ENCODE measurements at places on chromosomes 2 and 18.
A peak's percentile ranks its signal among the peaks of the same experiment; 100 is the strongest.

DNA sequence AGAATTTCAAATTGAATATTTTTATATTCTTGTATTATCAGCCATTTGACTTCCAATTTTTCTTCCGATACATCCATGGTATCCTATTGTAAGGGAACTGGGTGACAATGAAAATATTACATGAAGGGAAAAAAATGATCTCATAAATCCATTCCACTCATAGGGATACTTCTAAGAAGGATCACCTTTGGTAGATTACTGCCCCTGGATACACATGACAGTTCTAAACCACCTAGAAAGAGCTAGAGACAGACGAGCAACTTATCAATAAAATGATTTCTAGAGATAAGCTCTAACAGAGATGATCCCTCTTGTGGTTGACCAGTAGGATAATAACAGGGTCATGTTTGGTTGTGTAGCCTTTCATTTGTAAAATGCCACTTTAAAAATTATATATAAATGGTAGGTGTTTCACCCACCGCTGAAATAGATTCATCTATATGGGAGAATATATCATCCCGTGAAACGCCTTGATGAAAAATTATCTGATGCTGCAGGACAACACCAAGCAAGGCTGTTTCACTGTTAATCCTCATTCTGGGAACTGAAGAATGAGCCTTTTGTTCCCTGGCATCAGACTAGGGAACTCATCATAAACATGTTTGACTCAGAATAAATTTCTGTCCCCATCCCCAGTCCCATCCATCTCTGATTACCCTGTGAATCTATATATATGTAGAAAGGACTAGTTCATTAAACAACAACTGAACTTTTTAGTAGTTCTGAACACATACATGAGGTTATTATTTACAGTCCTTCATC, 180.0 kb downstream of the TCF4 start:
- DNase-seq: no peak

DNA sequence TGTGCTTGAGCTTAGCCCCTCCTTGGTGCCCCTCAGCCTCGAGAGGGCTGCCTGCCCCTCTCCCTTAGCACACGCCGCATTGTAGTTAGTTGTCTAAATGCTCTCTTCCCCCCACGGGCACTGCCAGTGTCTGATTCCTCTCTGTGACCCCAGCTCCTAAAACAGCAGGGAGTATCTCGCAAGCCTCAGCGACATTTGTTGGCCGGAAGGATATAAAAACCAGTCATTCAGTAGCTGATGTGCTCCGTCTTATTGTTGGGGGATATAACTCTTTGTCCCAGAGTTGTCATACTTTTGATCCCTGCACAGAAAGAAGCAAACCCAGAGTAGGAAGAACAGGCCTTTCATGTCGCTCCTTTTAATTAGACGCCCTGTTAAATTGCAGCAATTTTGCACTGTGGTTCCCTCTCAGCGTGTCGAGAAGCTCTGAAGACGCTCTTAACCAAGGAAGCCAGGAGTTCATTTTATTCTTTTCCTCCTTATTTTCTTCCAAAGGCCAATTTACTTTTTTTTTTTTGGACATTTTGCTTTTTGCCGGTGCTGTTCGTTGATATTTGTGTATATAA, 201.8 kb downstream of the KLHL29 start:
- no peak for DNase-seq

- no peak for DNase-seq
Measured at GRCh38 chr2:17231394-17231965, 286.8 kb downstream of the RAD51AP2 start.

- DNase-seq: peak; percentile 82
Measured at GRCh38 chr2:28224648-28225472, 167.8 kb upstream of the FOSL2 start.

- peak; percentile 13 for DNase-seq
Measured at GRCh38 chr18:26792661-26793060, 72.8 kb downstream of the AQP4 start.

DNA sequence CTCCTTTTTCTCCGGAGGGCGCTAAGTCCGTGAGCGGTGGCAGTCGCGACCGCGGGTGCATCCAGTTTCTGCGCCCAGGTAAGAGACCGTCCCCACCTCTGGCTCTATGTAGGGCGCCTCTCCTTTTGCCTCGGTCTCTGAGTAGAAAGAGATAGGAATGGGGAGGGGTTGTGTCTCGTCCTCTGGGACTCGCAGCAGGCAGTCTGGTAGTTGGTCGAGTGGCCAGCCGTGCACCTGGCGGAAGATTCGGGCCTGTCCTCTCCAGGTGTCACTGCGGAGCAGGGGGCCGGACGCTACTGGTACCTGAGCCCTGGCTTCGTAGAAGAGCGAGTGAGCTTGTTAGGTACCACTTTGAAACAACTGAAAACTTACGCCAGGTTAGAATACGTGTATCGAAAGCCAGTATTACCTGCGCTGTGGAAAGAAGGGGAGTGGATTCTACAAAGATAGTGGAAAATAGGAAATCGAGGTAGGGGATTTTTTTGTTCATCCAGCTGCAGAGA, 403 bp downstream of the MAP2 start:
- DNase-seq: peak; percentile 12

DNA sequence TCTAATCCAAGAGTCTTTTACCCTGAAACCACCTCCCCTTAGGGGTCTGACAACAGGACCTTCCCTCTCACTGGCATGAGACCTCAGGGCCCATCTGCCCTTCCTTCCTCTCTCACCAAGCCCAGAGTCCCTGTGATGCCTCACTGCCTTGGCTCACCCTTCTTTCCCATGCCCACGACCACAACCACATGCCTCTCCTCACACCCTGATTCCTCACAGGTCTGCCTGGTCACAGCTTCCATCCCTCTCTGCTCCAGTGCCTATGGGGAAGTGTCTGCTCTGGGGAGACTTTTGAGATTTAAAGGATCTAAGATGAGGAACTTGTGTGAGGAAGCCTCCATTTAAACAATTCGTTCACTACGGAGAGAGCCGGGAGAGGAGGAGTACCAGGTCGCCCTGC, 98.9 kb upstream of the SH3BP4 start:
- DNase-seq: no peak

DNA sequence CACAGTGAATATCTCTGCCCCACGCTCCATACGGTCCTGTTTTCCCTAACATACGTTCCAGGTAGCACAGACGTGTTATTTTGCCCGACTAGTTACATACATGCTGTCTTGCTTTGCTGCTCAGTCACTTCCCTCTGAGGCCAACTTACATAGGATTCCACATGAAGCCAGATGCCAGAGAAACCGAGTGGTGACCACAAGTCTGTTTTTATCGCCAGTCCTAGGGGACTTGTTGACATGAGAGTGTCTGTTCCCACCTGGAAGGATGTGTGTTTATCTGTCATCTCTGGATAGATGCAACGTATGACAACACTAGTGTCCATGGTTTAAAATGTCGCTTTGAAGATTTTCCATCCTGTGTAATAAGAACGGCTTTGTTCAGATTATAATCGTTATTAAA, 32.6 kb downstream of the PMAIP1 start:
- DNase-seq: no peak

DNA sequence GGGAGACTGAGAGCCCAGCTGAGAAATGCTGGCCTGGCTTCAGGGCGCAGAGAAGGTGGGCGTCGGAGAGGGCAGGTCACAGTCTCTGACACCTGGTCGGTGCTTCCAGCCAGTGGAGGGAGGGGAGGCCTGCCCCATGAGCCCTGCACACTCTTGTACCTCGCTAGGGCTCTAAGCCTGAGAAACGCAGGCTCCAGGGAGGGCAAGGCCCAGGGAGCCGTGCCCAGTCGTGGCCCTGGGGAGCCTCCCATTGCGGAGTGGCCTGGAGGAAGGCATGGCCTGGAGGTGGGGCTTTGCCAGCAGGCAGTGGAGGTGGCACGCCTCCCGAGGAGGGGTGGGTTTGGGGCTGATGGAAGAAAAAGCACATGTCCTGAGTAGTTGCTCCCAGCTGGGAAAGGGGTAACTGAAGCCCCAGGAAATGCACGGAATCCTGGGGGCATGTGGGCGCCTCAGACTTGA, 39.0 kb downstream of the MTERF4 start:
- no peak for DNase-seq

- no peak for DNase-seq
Measured at GRCh38 chr2:16055848-16056580, 115.7 kb downstream of the MYCN start.

DNA sequence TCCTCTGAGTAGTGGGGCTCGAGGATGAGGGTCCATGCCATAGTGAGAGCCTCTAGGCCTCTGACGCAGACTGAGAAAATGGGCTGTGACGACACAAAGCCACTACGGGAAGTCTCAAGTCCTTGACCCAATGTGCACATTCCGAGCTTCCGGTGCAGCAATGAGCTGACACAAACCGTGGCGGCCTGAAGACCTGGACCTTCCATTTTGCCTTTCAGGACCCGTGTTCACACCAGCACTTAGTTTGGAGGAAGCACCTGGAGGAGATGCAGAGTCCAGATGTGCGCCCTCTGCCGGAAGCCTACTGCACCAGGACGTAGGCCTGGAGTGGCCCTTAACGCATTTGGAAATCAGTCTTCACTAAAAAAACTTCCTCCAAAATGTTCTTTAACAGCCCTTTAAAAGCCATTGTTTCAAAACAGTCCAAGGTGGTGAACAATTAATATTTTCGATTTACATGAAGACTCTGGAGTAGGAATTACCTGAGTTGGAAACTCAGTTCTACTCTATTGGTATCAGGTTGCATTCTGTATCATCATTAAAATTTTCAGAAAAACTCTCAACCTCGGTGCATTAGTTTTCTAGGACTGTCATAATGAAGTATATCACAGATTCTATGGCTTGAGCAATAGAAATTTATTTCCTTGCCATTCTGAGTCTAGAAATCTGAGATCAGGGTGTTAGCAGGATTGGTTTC, 33.9 kb downstream of the BMP10 start:
- peak; percentile 14 for DNase-seq

GRCh38 chr2:197786010-197786877, 1.1 kb upstream of the BOLL start:
- peak; percentile 14 for DNase-seq

GRCh38 chr2:210562502-210563080, 6.2 kb downstream of the CPS1 start:
- DNase-seq: no peak

DNA sequence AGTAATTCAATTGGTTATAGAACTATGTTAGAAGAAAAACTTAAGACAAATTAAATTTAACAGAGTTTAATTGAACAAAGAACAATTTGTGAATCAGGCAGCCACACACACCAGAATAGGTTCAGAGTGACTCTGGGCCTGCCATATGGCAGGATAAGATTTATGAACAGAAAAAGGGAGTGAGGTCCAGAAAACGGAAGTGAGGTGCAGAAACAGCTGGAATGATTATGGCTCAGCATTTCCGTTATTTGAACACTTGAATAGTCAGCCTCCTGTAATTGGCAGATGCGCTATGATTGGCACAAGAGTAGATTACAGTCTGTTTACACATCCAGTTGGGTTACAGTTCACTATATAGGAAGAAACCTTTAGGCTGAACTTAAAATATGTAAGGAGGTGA, 99.0 kb downstream of the MBD2 start:
- no peak for DNase-seq

GRCh38 chr2:113225263-113226259, 51.8 kb downstream of the PSD4 start:
- peak; percentile 49 for DNase-seq

DNA sequence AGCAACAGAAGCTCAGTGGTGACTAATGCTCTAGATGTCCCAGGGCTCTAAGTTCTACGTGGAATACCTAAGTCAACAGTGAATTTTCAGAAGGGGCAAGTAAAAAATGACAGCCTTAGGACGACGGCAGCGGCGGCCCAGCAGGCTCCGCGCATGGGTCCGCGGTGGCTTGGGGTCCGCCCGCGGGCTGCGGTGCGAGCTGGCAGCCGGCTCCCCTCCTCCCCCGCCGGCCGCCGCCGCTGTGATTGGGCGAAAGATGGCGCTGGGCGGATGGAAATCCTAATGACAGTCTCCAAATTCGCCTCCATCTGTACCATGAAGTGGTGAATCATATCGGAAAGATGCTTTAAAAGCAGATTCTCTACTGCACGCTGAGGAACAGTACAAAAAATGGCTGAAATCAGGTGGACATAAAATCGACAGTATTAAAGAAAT, 74.7 kb downstream of the HNRNPLL start:
- peak; percentile 90 for DNase-seq

DNA sequence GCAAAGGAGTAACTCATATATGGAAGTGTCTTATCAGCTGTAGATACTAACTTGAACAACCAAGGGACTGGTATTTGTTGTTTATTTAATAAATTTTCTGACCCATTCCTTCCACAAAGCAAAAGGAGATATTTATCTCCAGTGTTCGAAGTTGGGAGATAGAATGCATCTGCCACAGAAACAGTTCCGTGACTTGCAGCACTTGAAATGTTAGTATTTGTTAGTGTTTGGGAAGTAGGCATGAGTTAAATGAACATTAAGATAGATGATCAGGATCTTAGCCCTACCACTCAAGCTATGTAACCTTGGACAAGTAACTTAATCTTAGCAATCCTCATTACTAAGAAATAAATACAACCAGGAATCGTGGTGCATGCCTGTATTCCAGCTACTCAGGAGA, 12.1 kb upstream of the SULT1C4 start:
- no peak for DNase-seq

GRCh38 chr2:30201990-30202389, 29.3 kb upstream of the LBH start:
- peak; percentile 48 for DNase-seq

GRCh38 chr2:161004379-161004778, 155.8 kb upstream of the TANK start:
- peak; percentile 63 for DNase-seq

GRCh38 chr2:101030866-101031554, 28.9 kb downstream of the RPL31 start:
- no peak for DNase-seq

DNA sequence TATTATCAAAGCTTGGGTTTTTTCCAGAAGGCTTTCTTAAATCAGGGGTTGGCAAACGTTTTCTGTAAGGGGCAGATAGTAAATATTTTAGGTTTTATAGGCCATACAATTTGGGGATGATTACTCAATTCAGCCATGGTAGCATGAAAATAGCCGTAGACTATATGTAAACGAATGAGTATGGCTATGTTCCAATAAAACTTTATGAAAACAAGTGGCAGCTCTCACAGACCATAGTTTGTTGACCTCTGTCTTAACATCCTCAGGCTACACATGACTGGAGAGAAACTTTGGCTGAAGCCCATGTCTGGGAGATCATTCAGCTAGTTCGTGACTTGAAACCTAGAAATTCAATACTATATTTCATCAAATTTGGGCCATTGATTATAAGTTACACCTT, 30.2 kb downstream of the UGP2 start:
- no peak for DNase-seq

DNA sequence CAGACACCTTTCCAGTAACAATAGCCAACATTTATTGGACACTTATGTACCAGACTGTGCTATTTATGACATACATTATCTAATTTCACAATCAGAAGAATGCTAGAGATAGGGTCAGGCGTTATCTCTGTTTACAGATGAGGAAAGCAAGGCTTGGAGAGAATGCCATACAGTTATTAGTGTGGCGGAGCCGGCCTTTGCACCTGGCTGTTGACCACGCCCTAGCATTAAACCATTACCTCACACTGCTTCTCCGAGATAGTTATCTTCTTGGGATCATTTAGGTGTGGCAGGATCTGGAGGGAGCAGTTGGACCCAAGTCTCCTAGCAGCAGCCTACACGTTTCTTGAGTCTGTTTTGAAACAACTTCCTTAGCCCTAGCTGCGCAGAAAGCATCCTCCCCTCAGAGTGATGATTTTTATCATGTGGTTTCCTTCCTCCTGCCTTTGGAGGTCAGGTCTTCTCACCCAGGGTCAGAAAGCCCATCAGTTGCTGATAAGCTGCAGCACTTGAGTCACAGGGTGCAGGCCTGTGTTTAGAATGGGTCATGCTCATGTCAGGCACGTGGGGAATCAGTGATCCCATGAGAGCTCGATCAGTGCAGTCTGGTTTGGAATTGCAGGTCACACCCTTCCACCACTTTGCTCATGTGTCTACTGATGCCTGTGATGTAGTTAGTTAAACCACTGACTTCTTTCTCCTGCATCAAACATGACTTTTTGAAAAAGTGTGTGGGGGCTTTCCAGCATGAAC, 118.2 kb downstream of the SPTBN1 start:
- DNase-seq: peak; percentile 49
